Stimulated activated CD4-positive, alpha-beta T cell treated with anti-CD3 and anti-CD28 coated beads, Interleukin-1b, Interleukin-23, amount 100 ng/mL, for 1 hour (primary cell): ENCODE measurements at places on chromosomes 5 and 9.

- DNase-seq, result no peak
Observed at GRCh38 chr9:137458194-137459151, 661 bp downstream of the NSMF start.

- DNase-seq, result no peak
Observed at GRCh38 chr9:73714294-73714693, 562.6 kb downstream of the ANXA1 start.

- DNase-seq, result no peak
Observed at GRCh38 chr5:171493646-171494393, 74.4 kb downstream of the FGF18 start.

GRCh38 chr5:1277781-1278180 is 17.1 kb downstream of the TERT start:
- no peak for DNase-seq

- no peak for DNase-seq
Observed at GRCh38 chr5:72121052-72121779, 13.9 kb downstream of the MAP1B start.

DNA sequence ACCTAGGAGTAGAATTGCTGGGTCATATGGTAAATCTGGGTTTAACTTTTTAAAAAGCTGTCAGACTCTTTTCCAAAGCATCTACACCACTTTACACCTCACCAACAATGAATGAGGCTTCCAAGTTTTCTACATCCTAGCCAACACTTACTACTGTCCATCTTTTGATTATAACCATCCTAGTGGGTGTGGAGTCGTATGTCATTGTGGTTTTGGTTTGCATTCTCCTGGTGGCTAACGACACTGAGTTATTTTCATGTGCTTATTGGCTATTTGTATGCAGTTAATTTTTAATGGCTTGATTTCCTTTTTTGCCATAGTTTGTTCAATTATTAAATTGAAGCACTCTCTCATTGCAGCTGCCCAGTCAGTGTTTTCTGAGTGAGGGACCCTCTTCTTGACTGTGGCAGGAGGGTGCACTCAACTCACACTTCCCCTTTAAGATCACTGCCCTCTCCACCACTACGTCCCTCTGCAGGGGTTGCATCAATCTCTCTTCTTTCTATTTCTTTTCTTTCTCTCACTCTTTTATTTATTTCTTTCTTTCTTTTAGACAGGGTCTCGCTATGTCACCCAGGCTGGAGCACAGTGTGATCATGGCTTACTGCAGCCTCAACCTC is 182.3 kb downstream of the C9orf152 start:
- DNase-seq, result no peak

GRCh38 chr5:51039424-51040329 is 343.6 kb upstream of the ISL1 start:
- no peak for DNase-seq

GRCh38 chr5:66807743-66808142 is 211.6 kb downstream of the MAST4 start:
- DNase-seq, result no peak

DNA sequence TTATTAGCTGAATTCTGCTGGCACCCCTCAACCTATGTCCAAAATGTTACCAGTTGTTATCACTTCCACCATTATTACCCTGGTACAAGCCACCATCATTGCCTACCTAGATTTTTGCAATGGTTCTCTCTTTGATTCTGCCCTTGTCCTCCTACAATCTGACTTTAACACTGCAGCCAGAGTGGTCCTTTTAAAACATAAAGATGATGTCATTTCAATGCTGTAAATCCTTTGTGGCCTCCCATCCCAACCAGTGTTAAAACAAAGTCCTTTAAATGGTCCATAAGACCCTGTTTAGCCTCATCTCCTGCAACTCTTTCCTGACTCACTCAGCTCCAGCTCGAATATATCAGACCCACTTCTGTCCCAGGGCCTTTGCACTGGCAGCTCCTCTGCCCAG is 54.9 kb upstream of the FSTL4 start:
- no peak for DNase-seq
